Activated B cell treated with CpG ODN at 0.5 μM for 24 hours (primary cell): ENCODE measurements at places on chromosomes 4 and X. TPM values are rescaled to one million over a fixed set of nuclear protein-coding genes. Genes with fewer than 3 reads are reported as not detected.

The IL21 gene
- not detected in 2 replicates for total RNA-seq

The ANK2 gene
- total RNA-seq: 4.5 and 5.4 TPM in 2 replicates

The CT45A2 gene
- total RNA-seq: not detected in 2 replicates

The TSPAN5 gene
- total RNA-seq: 1.6 and 2.7 TPM in 2 replicates

The VCX2 gene
- total RNA-seq: not detected in 2 replicates

The NOX1 gene
- total RNA-seq: not detected in 2 replicates

The GPR82 gene
- total RNA-seq: 0.32 and 0.35 TPM in 2 replicates

The ARHGEF9 gene
- 20.5 and 25.1 TPM in 2 replicates for total RNA-seq

The OPRPN gene
- total RNA-seq: not detected in 2 replicates

The CLDN22 gene
- total RNA-seq: not detected in 2 replicates

The TASL gene
- total RNA-seq: 27.0 and 27.7 TPM in 2 replicates

The ODAPH gene
- not detected in 2 replicates for total RNA-seq

The GPR50 gene
- not detected in 2 replicates for total RNA-seq

The FAM200B gene
- total RNA-seq: 9.1 and 11.3 TPM in 2 replicates

The RAPGEF2 gene
- total RNA-seq: 18.1 and 22.9 TPM in 2 replicates

The NLGN4X gene
- 0.22 and 0.35 TPM in 2 replicates for total RNA-seq

The SMARCAD1 gene
- 27.4 and 30.5 TPM in 2 replicates for total RNA-seq

The CD40LG gene
- total RNA-seq: not detected in 2 replicates

The EDA gene
- total RNA-seq: not detected in 2 replicates

The TNMD gene
- not detected in 2 replicates for total RNA-seq

The KLHL4 gene
- not detected in 2 replicates for total RNA-seq

The SHROOM2 gene
- not detected in 2 replicates for total RNA-seq

The FREM3 gene
- total RNA-seq: not detected in 2 replicates

The SFRP2 gene
- not detected in 2 replicates for total RNA-seq

The SORBS2 gene
- total RNA-seq: 0.05 TPM in 1 of 2 replicates, not detected in the other

The FAM184B gene
- 0.02 and 0.05 TPM in 2 replicates for total RNA-seq

The MAGEB10 gene
- total RNA-seq: not detected in 2 replicates

The PPARGC1A gene
- total RNA-seq: not detected in 2 replicates

The INTU gene
- total RNA-seq: 0.02 TPM in 1 of 2 replicates, not detected in the other

The EXOC1L gene
- not detected in 2 replicates for total RNA-seq
